ENCODE measurements at places on chromosomes 6 and 20. TPM values are rescaled to one million over a fixed set of nuclear protein-coding genes. Genes with fewer than 3 reads are reported as not detected.

OR2B6 gene
- total RNA-seq, result not detected

GRCh38 chr6:49732781-49733180, 11.4 kb downstream of the CRISP3 start:
- no peaks in the 10 kb centered on the region for H3K27me3 ChIP-seq
- no peaks in the 10 kb centered on the region for H3K36me3 ChIP-seq
- no peak for DNase-seq
- no peak overlapping the region for H3K27ac ChIP-seq
- H3K4me1 ChIP-seq, result no peaks in the 10 kb centered on the region

GRCh38 chr6:146813554-146813953, 214.8 kb downstream of the ADGB start:
- H3K27ac ChIP-seq, result no peak overlapping the region
- no peaks in the 10 kb centered on the region for H3K36me3 ChIP-seq
- H3K4me3 ChIP-seq, result no peak overlapping the region
- H3K27me3 ChIP-seq, result no peaks in the 10 kb centered on the region

HSPA1B gene
- total RNA-seq, result 86.3 TPM

GRCh38 chr20:19288061-19288460, 75.6 kb downstream of the SLC24A3 start:
- H3K4me3 ChIP-seq, result no peak overlapping the region
- H3K36me3 ChIP-seq, result no peaks in the 10 kb centered on the region
- no peak overlapping the region for H3K27ac ChIP-seq
- no peaks in the 10 kb centered on the region for H3K4me1 ChIP-seq
- no peak for DNase-seq
- no peaks in the 10 kb centered on the region for H3K27me3 ChIP-seq

WFDC5 gene
- not detected for total RNA-seq

GRCh38 chr6:3175715-3176402, 18.5 kb upstream of the TUBB2A start:
- no peak for DNase-seq
- no peaks in the 10 kb centered on the region for H3K27me3 ChIP-seq
- H3K27ac ChIP-seq, result no peak overlapping the region
- no peaks in the 10 kb centered on the region for H3K36me3 ChIP-seq

DNA sequence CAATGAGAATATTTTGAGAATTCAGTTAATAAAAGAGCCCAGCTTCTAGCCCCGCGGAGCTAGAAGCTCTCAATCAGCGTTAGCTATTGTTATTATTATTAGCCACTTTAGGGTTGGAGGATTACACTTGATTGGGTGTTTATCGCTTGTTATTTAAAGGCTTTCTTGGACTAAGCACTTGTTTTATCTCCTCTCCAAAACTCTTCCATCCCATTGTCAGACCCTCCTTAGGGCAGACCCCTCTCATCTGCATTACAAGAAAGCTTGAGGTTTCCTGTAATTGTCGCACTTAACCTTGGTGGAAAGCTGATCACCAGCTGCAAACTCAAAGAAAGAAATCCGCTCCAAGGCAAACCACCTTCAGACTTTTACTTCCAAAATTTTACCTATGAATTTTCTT, 4.8 kb downstream of the DPPA5 start:
- H3K4me1 ChIP-seq, result no peaks in the 10 kb centered on the region
- no peak overlapping the region for H3K4me3 ChIP-seq
- H3K27me3 ChIP-seq, result peaks cover 5% of the 10 kb centered on the region
- no peak for DNase-seq

CLIC5 gene
- 17.8 TPM for total RNA-seq

DNA sequence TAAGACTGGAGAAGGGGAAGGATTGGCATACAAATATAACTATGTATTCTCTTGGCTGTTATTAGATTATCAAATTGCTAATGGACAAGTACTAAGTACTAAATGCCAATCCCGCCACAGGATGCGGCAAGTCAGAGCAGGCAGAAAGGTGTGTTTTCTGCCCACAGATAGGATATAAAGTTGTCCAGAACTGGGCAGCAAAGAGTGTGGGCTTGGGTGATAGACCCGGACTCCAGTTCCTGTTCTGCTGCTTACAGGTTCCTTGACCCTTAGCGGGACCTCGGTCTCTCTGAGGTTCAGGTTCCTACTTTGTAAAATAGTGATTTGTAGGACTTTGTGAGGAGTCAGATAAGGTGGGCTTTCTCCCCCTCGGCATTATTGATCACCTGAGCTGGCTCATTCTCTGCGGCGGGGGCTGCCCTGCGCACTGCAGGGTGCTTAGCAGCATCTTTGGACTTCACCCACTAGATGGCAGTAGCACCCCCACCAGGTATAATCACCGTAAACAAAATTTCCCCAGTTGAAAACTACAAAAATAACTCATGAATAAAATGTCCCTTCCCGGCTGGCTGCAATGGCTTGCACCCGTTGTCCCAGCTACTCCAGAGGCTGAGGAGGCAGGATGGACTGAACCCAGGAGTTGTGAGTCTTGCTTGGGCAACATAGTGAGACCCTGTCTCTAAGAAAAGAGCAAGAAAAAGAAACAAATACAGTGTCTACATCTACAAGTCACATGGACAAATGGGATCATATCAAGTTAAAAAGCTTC, 193.1 kb downstream of the DOK5 start:
- H3K36me3 ChIP-seq, result no peaks in the 10 kb centered on the region
- H3K4me1 ChIP-seq, result no peaks in the 10 kb centered on the region
- DNase-seq, result no peak

GRCh38 chr6:46293641-46294316, 123.0 kb upstream of the ENPP5 start:
- H3K27me3 ChIP-seq, result no peaks in the 10 kb centered on the region
- H3K36me3 ChIP-seq, result no peaks in the 10 kb centered on the region
- H3K27ac ChIP-seq, result no peak overlapping the region
- no peak for DNase-seq

DNA sequence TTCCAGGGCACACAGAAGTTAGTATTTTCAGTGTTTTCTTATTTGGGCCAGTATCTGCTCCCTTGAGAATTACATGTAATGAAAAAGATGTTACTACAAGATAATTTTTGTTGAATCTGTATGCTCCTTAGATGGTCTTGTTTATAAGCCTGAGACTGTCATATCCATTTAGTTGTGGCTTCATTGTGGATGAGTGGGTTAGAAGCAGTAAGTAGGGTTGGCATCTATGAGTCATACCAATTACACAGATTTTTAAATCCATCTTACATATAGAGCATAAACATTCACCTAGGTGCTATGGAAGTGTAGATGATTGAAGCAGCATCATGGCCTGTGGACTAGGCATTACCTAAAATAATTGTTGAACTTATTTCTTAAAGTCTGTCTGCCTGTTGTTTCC, 13.5 kb upstream of the BAG2 start:
- DNase-seq, result no peak
- H3K4me1 ChIP-seq, result no peaks in the 10 kb centered on the region
- H3K27ac ChIP-seq, result no peak overlapping the region
- H3K27me3 ChIP-seq, result no peaks in the 10 kb centered on the region
- no peak overlapping the region for H3K4me3 ChIP-seq

DNA sequence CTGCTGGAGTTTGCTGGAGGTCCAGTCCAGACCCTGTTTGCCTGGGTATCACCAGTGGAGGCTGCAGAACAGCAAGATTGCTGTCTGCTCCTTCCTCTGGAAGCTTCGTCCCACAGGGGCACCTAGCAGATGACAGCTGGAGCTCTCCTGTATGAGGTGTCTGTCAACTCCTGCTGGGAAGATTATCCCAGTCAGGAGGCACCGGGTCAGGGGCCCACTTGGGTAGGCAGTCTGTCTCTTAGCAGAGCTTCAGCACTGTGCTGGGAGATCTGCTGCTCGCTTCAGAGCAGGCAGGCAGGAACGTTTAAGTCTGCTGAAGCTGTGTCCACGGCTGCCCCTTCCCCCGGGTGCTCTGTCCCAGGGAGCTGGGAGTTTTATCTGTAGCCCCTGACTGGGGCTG, 96.8 kb upstream of the SLC35F1 start:
- H3K36me3 ChIP-seq, result no peaks in the 10 kb centered on the region
- peaks cover 8% of the 10 kb centered on the region for H3K27me3 ChIP-seq
- H3K4me3 ChIP-seq, result no peak overlapping the region
- no peak overlapping the region for H3K27ac ChIP-seq
- no peaks in the 10 kb centered on the region for H3K4me1 ChIP-seq
- no peak for DNase-seq

- no peak overlapping the region for H3K4me3 ChIP-seq
- H3K27me3 ChIP-seq, result no peaks in the 10 kb centered on the region
- H3K36me3 ChIP-seq, result peaks cover 2% of the 10 kb centered on the region
- H3K4me1 ChIP-seq, result no peaks in the 10 kb centered on the region
Measured at GRCh38 chr6:151092591-151092990, 147.2 kb upstream of the AKAP12 start.

- no peak overlapping the region for H3K27ac ChIP-seq
- no peaks in the 10 kb centered on the region for H3K36me3 ChIP-seq
- no peak overlapping the region for H3K4me3 ChIP-seq
- H3K27me3 ChIP-seq, result no peaks in the 10 kb centered on the region
- H3K4me1 ChIP-seq, result peaks cover 5% of the 10 kb centered on the region
- no peak for DNase-seq
Measured at GRCh38 chr6:111427341-111428116, 55.5 kb downstream of the REV3L start.

GRCh38 chr20:13166011-13166410, 55.1 kb upstream of the ISM1 start:
- H3K36me3 ChIP-seq, result no peaks in the 10 kb centered on the region
- no peaks in the 10 kb centered on the region for H3K4me1 ChIP-seq
- DNase-seq, result no peak

GRCh38 chr6:167403427-167403826, 78.5 kb downstream of the TTLL2 start:
- H3K36me3 ChIP-seq, result no peaks in the 10 kb centered on the region

BPIFB1 gene
- total RNA-seq, result not detected

PSORS1C2 gene
- not detected for total RNA-seq

GRCh38 chr20:52105442-52106422, 85.8 kb downstream of the ZFP64 start:
- peaks cover 41% of the 10 kb centered on the region for H3K27me3 ChIP-seq
- H3K4me1 ChIP-seq, result peaks cover 31% of the 10 kb centered on the region
- H3K4me3 ChIP-seq, result peak overlapping the region; percentile 35
- no peak overlapping the region for H3K27ac ChIP-seq

OPN5 gene
- total RNA-seq, result not detected

GRCh38 chr20:20480689-20481088, 112.8 kb downstream of the INSM1 start:
- no peak for DNase-seq
- peaks cover 9% of the 10 kb centered on the region for H3K36me3 ChIP-seq
- no peaks in the 10 kb centered on the region for H3K4me1 ChIP-seq
- H3K27ac ChIP-seq, result no peak overlapping the region

- H3K27ac ChIP-seq, result no peak overlapping the region
- H3K36me3 ChIP-seq, result no peaks in the 10 kb centered on the region
- no peak overlapping the region for H3K4me3 ChIP-seq
- no peaks in the 10 kb centered on the region for H3K27me3 ChIP-seq
- DNase-seq, result no peak
Measured at GRCh38 chr6:45305546-45305945, 22.6 kb upstream of the RUNX2 start.

TNFRSF6B gene
- 1.5 TPM for total RNA-seq

SAPCD1 gene
- 3.1 TPM for total RNA-seq

TNNC2 gene
- 0.91 TPM for total RNA-seq

HLA-DQB1 gene
- total RNA-seq, result 4.2 TPM

DNA sequence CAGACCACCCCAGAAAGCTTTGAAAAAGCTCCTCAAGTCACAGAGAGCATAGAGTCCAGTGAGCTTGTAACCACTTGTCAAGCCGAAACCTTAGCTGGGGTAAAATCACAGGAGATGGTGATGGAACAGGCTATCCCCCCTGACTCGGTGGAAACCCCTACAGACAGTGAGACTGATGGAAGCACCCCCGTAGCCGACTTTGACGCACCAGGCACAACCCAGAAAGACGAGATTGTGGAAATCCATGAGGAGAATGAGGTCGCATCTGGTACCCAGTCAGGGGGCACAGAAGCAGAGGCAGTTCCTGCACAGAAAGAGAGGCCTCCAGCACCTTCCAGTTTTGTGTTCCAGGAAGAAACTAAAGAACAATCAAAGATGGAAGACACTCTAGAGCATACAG, 39.6 kb downstream of the ZBTB2 start:
- H3K27me3 ChIP-seq, result no peaks in the 10 kb centered on the region

- H3K27me3 ChIP-seq, result peaks cover 14% of the 10 kb centered on the region
- no peak for DNase-seq
- H3K4me1 ChIP-seq, result no peaks in the 10 kb centered on the region
- no peak overlapping the region for H3K27ac ChIP-seq
- H3K36me3 ChIP-seq, result no peaks in the 10 kb centered on the region
Measured at GRCh38 chr20:43431134-43431519, 26.6 kb upstream of the SRSF6 start.

DNA sequence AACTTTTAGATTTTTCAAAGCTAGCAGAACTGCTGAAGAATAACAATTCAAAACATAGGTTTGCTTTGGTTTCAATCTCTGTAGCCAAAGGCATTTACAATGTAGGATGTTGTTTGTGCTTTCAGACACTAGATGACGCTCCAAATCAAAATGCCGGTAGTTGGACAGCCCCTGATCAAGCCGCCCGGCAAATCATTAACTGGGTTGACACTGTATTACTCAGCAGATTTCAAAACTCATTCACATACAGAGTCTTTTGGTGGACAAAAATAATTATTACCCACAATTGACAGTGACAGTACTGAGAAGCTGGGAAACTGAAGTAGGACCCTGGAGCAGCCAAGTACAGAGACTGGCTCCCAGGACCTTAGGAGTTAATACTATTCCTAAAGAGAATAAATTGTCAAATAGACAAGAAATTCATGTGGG, 21.3 kb upstream of the HFE start:
- no peak overlapping the region for H3K4me3 ChIP-seq
- peak; percentile 42 for DNase-seq
- no peaks in the 10 kb centered on the region for H3K36me3 ChIP-seq
- no peak overlapping the region for H3K27ac ChIP-seq

DNA sequence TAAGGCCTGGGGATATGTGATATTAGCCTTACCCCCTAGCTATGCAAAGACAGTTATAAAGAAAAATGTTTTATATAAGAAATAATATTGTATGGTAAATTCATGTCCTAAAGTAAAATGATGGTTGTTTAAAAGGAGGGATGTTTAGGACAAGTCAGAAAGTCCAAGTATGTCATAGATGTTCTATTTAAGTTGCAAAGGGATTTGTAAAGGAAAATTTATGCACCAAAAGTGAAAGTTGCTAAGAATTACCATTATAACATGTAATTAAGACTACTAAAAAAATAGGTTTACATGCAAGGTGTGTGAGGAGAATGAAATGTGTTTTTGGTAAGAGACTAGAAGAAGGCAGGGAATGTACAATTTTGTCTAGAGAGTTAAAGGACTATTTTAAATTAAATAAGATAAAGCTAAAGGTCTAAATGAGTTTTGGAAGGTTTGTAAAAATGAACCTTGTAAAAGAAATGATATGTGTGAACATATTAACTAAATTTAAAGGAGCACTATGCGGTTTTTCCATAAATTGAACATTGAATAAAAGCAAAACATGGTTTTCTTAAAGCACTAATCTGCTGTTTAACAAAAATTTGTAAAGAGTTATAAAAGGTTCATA, 22.7 kb upstream of the GOPC start:
- no peak overlapping the region for H3K4me3 ChIP-seq
- DNase-seq, result no peak
- H3K27me3 ChIP-seq, result no peaks in the 10 kb centered on the region
- no peak overlapping the region for H3K27ac ChIP-seq
- no peaks in the 10 kb centered on the region for H3K4me1 ChIP-seq

GRCh38 chr20:42530855-42531448, 658.8 kb downstream of the PTPRT start:
- no peak overlapping the region for H3K4me3 ChIP-seq
- DNase-seq, result no peak
- H3K27me3 ChIP-seq, result no peaks in the 10 kb centered on the region
- H3K4me1 ChIP-seq, result no peaks in the 10 kb centered on the region
- H3K36me3 ChIP-seq, result no peaks in the 10 kb centered on the region
- H3K27ac ChIP-seq, result no peak overlapping the region

All from T-cell (primary cell).